ENCODE measurements at places on chromosomes 7 and 10.

GRCh38 chr10:91779011-91779605, 19.1 kb upstream of the TNKS2 start:
- no peak for DNase-seq

- no peak for DNase-seq
These were observed 410.0 kb downstream of the HTR7 start for GRCh38 chr10:90447831-90448230.

- no peak for DNase-seq
These were observed 28.0 kb downstream of the TMEM120A start for GRCh38 chr7:75966190-75966961.

DNA sequence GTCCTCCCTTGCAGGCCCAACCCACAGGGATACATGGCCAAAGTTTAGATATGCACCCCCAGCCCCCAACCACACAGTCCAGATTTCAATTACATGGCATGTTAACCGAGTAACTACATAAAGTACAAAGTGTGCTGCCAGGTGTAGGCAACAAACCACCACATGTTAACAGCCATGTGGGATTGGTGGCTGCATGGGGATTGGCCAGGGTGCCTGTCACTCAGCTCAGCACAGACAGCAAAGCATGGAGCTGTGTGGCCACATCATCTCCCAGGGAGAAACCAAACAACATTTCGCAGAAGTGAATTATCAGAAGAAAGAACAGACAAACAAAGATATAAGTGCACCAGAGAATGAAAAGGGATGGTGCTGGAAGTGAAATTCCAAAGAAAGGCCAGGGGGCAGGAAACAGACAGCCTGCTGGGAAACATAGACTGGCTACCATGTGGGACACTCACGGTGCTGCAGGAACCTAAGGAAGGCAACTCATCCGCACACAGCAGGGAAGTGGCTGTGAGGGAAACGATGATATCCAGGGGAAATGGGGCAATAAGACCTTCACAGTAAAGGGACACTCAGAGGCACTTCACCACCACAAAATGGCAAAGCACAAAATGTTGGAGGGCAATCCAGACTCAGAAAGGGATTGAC, 171.2 kb downstream of the PTPRN2 start:
- no peak for DNase-seq

DNA sequence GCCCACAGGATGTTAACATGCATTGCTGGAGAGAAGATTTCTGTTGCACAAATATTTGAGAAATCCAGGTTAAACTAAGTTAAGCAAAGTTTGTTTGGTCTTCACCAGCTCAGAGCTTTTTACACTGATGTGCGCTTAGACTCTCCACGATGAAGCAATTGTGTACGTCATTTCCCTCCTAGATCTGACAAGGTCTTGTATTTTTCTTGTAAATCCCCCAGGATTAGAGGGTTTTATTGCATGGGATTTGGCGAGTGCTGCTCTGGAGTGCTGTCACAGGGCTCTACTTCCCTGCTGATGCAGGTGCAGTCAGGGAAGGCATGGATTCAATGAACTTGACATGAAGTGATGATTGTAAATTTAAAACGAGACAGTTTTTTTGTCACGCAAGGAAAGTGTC, 173.3 kb downstream of the PDE1C start:
- DNase-seq = no peak

DNA sequence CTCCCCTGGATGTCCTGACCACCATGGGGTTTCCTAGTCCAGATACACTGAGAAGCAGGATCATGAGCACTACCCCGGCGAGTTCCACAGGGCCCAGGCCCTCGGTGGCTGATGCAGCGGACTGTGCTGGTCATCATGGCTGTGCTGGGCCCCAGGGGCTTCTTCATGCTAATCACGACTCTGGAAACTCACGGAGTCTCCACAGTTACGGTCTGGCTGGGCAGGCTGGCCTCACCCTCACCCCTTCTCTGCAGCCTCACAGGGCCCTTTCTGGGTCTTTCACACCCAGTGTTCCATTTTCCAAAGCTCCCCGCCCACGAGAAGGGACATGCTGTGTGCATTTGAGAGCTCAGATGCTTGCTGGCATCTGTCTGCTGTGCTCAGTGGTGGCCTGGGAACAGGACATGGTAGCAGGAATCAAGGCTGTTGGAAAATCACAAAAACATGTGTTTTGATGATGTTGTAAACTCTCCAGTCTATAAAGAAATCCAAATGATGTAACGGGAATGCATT, 119.0 kb downstream of the PTPN20 start:
- no peak for DNase-seq

DNA sequence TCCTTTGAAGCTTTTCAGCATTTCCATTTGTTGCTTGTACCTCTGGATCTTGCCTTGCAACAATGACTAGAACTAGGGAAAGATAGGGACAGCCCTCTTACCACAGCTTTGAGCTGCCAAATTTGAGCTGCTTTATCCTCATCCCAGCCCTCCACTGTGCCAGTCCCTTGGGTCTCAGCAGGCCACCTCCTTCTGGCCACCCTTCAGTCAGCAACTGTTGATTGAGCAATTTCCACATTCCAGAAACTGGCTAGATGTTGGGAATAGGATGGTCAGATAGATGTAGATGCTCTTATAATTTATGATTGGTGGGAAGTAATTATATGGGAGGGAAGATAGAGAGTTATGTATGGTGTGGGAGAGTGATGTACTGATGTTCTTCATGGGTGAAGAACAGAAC, 100.1 kb downstream of the ST7 start:
- DNase-seq = no peak

DNA sequence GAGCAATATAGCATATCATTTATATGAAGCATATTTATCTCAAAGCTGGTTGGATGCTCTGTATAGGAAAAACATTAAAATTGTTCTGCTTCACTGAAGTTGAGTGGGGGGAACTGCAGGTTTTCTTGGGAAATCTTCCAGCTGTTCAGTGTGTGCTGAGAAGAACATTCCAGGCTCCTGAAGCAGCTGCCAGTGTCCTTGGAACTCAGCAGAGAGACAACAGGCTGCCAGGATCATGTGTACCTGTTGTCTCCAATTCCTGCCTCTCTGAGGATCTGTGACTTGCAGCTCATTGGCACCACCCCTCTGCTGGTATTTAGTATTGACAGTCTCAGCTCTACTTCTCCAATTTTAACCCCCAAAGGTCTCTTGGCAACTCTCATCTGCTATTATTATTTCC, 42.3 kb upstream of the PRKG1 start:
- DNase-seq = no peak

- DNase-seq = no peak
These were observed 170.2 kb upstream of the PITRM1 start for GRCh38 chr10:3342771-3343170.
